ENCODE measurements at places on chromosomes 7 and 10. TPM values are rescaled to one million over a fixed set of nuclear protein-coding genes. Genes with fewer than 3 reads are reported as not detected.

DNA sequence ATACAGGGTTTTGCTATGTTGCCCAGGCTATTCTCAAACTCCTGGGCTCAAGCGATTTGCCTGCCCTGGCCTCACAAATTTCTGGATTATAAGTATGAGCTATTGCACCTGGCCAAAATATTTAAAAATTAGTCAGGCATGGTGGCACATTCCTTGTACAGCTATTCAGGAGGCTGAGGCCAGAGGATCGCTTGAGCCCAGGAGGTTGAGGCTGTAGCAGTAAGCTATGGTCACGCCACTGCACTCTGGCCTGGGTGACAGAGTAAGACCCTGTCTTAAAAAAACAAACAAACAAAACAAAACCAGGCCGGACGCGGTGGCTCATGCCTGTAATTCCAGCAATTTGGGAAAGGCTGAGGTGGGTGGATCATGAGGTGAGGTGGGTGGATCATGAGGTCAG lies 14.5 kb upstream of the SIRT1 start:
- DNase-seq: no peak

DNA sequence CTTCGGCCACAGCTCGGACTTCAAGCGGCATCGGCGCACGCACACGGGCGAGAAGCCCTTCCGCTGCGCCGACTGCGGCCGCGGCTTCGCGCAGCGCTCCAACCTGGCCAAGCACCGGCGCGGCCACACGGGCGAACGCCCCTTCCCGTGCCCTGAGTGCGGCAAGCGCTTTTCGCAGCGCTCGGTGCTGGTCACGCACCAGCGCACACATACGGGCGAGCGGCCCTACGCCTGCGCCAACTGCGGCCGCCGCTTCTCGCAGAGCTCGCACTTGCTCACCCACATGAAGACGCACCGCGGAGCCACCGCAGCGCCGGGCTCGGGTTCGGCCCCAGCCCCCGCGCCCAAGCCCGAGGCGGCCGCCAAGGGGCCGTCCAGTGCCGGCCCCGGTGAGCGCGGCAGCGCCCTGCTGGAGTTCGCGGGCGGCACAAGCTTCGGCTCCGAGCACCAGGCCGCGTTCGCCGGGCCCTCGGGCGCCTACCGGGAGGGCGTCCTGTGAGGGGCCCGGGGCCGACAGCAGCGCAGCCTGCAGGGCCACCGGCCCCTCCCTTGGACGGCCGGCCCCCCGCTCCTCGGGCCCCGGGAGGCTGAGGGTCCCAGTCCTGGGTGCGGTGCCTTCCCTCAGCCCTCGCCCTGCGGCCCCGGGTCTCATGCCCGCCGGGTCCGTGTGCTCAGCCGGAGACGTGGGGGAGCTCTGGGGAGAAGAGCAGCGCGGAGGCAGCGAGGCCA lies 17.2 kb downstream of the ZNF316 start:
- DNase-seq: no peak

GRCh38 chr10:99648717-99649116 lies 10.6 kb upstream of the ENTPD7 start:
- DNase-seq: no peak

The SPDYE17 gene
- not detected for total RNA-seq

DNA sequence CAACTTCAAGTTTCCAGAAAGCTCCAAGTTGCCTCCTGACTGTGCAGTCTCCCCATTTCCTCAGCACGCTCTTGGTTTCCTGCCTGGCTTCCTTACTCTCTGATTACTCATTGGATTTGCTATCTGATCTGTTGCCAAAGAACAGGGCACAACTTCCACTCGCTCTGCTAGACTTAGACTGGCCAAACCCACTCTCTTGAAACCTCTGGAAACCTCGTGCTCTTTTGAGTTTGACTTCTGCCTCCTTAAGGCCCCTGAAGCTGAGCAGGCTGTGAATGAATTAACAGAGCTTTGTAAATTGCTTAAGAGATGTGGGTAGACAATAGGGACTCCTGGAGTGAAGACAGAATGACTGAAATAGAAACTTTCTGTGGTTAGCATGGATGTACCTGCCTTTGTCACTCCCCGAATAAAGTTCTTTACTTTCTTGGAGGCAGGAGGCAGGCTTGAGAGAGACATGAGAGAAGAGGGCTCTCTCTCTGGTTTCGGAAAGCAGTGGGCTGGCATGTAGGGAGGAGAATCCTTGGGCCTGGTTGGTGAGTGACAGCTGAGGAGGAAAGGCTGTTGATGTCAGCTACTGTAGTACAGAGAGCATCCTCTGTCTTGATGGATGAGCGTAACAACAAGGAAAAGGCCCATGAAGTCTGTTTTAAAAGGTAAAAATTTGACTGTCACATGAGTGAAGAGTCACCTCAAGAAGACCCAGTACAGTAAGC lies 70.8 kb downstream of the CHN2 start:
- peak; percentile 24 for DNase-seq

DNA sequence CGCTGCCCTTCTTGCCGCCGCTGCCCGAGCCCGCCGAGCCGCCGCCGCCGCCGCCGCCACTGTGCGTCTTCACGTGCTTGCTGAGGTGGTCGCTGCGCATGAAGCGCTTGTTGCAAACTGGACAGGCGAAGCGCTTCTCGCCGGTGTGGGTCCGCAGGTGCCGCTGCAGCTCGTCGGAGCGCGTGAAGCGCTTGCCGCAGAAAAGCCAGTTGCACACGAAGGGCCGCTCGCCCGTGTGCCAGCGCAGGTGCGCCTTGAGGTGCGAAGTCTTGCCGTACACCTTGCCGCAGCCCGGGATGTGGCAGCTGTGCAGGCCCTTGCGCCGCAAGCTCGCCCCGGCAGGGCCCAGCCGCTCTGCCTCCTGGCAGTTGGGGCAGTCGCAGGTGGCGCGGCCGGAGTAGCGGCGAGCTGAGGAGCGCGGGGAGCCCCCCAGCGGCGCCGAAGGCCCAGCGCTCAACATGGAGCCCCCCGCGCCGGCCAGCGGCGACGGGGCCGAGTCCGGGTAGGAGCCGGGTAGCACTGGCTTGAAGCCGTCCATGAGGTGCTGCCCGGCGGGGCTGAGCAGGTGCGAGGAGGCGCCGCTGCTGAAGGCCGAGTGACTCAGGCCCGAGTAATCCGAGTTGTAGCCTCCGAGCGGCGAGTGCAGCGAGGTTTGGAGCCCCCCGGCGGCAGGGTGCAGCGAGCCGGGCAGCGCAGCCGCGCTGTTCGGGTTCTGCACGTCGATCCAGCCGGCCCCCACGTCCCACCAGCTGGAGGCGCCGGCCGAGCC lies 2.1 kb downstream of the SP8 start:
- peak; percentile 22 for DNase-seq

DNA sequence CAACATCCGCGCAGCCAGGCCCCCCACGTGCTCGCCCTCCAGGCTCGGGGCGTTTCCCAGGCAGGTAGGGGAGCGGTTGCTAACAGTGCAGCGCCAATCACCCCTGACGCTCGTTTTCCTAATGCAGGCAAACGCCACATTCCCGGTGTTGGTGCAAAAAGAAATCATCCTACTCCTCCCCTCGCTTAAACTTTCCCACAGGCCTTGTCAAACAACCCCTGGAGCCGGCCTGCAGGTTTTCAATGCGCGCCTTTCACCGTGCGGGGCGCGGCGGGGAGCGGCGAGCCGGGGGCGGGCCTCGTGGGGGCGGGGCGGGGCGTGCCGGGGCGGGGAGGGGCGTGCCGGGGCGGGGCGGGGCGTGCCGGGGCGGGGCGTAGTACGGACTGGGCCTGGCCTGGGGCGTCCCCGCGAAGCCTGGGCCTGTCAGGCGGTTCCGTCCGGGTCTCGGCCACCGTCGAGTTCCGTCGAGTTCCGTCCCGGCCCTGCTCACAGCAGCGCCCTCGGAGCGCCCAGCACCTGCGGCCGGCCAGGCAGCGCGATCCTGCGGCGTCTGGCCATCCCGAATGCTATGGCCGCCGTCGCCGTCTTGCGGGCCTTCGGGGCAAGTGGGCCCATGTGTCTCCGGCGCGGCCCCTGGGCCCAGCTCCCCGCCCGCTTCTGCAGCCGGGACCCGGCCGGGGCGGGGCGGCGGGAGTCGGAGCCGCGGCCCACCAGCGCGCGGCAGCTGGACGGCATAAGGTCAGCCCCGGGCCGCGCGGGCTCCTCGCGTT lies at the start of gene ECHDC3:
TSS of gene ECHDC3 (plus strand) at position 374 of the 770 bp plus-strand sequence. CDS start at position 569, 195 bp downstream.
- DNase-seq: peak; percentile 55

The TRUB1 gene
- 23.3 TPM for total RNA-seq

GRCh38 chr10:90575125-90575524 lies 282.7 kb downstream of the HTR7 start:
- DNase-seq: no peak

Data from RPMI7951 (cell line).